ENCODE measurements at places on chromosomes 13 and 19. TPM values are rescaled to one million over a fixed set of nuclear protein-coding genes. Genes with fewer than 3 reads are reported as not detected.
A peak's percentile ranks its signal among the peaks of the same experiment; 100 is the strongest.

DNA sequence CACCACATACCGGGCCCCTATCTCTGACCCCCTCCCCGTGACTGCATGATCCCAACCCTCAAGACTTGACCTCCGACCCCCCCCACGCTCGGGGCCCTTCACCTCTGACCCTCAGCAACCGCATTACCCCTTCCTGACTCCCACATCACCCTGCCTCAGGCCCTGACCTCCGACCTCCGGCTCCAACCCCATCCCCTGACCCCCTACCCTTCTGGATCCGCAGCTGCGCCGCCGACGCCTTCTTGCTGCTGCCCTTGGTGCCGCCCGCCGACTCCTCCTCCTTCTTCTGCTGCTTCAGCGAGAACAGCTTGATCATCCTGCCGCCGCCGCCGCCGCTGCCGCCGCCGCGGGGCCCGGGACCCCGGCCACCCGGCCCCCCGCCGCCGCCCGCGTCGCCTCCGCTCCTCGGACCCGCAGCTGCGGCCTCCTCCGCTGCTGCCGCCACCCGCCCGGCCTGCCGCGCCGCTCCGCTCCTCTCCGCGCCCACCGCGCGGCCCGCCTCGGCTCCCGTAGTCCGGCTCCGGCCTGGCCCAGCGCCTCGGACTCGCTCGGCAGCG is at the start of gene UBE2M:
UBE2M (minus strand) TSS at position 546 of the 557 bp plus-strand sequence; CDS start at position 316, 230 bp downstream.
- DNase-seq = no peak

GRCh38 chr19:3663838-3664237 is 36.4 kb downstream of the PIP5K1C start:
- DNase-seq = no peak

GRCh38 chr13:22320991-22321390 is 650.1 kb downstream of the FGF9 start:
- DNase-seq = no peak

- no peak for DNase-seq
Measured at GRCh38 chr13:29835280-29836061, 14.9 kb downstream of the UBL3 start.

GRCh38 chr13:79353693-79354092 is 52.4 kb downstream of the RBM26 start:
- no peak for DNase-seq

- peak; percentile 96 for DNase-seq
Measured at GRCh38 chr19:44741841-44742329, 6.6 kb upstream of the BCL3 start.

DNA sequence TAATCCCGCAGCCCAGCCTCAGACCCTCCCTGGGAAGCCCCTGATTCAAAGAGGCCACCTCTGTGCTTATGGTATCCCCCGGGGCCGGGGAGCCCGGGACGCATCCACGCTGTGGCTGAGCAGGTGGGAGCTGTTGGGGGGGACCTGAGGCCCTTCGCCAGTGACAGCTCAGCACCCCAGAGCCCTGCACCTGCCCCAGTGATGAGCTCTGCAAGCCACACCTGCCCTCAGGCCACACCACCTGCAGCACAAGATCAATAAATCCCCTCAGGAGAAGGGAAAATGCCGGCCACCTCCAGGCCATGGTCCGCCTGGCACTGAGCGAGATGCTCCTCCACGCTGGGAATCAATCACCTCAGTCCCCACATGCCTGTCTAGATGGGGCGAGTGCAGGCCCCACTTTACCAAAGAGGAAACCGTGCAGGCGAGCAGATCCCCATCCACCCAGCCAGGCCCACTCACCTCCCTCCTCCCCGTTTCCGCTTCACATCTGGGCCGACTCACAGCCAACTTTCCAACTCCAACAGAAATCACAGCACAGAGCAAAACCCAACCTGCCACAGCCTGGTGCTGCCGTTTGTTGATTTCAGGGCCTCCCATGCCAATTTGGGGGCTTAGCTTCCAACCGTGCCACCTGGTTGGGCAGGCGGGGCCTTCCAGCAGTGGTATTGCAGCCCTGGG is 12.8 kb downstream of the MOB3A start:
- no peak for DNase-seq

GRCh38 chr19:49814010-49814409 is 918 bp upstream of the FUZ start:
- DNase-seq = no peak

- no peak for DNase-seq
Measured at GRCh38 chr13:33245505-33246158, 39.9 kb downstream of the STARD13 start.

DNA sequence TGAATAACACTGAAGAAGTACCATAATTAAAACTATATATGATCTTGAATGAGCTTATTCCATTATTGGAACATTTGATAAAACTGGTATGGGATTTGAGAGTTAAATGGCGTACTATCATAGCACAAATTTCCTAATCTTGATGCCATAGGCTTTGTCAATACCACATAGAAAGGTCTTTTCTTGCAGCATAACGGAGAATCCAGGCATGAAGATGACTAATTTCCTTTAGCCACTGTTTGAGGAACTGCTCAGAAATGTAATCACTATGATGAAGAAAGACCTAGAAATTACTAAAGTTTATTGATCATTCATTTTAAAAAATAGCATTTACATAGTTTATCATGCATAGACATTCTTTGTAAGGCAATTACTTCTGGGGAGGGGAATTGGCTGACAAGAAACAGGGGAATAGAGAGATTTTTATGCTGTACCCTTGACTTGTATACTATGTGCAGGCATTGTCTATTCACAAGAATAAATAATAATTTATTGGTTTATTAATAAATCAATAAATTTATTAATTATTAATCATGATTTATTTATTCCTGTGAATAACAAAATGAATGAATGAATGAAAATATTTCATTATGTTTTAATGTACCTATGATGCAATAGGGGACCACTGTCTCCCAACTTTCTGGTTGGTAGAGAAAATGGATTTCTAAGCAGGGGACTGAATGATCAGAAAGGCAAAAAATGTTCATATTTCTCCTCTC is 2676.6 kb downstream of the PCDH9 start:
- DNase-seq = no peak

- DNase-seq = no peak
Measured at GRCh38 chr13:98083936-98084335, 59.0 kb upstream of the FARP1 start.

GRCh38 chr19:35011737-35012682 is 11.9 kb downstream of the GRAMD1A start:
- no peak for DNase-seq

The GRWD1 gene
- 30.9 TPM for total RNA-seq

The VSIG10L gene
- total RNA-seq = 1.0 TPM

The TMEM147 gene
- total RNA-seq = 114 TPM

The ZNF682 gene
- 4.7 TPM for total RNA-seq

The CNFN gene
- total RNA-seq = not detected

The ATP8A2 gene
- total RNA-seq = not detected

Measured in omental fat pad (tissue), 4 donors.